ENCODE measurements at places on chromosomes 6 and 20. TPM values are rescaled to one million over a fixed set of nuclear protein-coding genes. Genes with fewer than 3 reads are reported as not detected.

DNA sequence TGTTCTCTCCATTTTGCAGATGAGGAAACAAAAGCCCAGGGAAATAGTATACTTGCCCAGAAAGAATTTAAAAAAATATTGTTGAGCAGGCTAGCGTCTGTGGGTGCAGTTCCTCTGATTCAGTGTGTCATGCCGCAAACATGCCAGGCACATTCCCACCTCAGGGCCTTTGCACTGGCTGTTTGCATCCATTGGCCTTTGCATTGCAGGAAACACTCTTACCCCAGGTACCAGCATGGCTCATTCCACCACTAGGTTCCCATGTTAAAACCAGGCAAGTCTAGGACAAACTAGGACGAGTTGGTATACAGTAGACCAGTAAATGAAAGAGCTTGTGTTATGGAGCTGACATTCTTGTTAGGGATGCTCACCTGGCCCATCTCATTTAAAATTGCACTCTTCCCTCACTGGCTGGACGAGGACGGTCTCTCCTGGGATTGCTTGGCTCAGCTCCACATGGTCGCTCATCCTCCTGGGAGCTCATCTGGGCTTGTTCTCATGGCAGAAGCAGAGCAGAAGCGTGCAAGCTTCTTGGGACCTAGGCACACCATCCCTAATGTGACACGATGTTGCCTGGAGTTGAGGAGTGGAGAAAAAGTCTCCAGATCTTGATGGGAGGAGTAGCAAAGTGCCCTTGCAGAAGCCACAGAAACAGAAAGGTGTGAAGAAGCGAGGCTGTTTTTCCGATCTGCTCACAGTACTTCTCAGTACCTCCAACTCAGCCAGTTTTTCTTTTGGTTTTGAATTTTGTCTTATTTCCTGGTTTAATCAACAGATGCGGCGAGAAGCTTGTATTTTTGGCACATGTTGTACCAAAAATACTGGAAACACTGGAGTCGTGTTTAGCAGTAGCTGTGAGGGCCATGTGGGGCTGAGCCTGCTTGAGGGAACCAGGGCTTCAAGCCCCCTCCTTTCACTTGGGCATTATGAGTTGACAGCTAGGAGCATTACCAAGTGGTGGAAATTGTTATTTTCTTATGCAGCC, 13.9 kb downstream of the ZNF831 start:
- H3K4me1 ChIP-seq: no peaks in the 10 kb centered on the region
- H3K27ac ChIP-seq: no peak overlapping the region
- no peak for DNase-seq
- H3K36me3 ChIP-seq: no peaks in the 10 kb centered on the region
- no peaks in the 10 kb centered on the region for H3K27me3 ChIP-seq
- no peak overlapping the region for H3K4me3 ChIP-seq

DNA sequence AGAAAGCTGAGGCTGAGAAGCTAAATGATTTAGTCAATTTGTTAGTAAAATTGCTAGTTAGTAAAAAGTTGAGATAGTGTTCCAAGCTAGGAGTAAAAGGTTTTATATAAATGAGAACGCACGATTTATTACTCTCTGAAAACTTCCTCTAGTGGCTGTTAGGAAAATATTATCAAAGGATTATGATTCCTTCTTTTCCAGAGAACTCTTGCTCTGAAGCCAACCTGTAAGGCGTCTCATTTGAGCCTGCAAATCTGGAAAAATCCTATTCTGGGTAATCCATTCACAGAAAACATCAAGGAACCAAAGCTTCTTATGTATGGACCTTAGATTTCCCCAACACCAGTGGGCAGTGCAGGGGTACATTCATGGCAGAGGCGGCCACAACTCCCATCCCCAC, 252.7 kb downstream of the SOD2 start:
- DNase-seq: no peak
- no peak overlapping the region for H3K4me3 ChIP-seq
- no peaks in the 10 kb centered on the region for H3K36me3 ChIP-seq

GRCh38 chr6:165913676-165914570, 250.9 kb upstream of the PDE10A start:
- H3K27me3 ChIP-seq: no peaks in the 10 kb centered on the region
- H3K27ac ChIP-seq: no peak overlapping the region
- no peak for DNase-seq
- no peaks in the 10 kb centered on the region for H3K36me3 ChIP-seq
- no peaks in the 10 kb centered on the region for H3K4me1 ChIP-seq
- no peak overlapping the region for H3K4me3 ChIP-seq

DNA sequence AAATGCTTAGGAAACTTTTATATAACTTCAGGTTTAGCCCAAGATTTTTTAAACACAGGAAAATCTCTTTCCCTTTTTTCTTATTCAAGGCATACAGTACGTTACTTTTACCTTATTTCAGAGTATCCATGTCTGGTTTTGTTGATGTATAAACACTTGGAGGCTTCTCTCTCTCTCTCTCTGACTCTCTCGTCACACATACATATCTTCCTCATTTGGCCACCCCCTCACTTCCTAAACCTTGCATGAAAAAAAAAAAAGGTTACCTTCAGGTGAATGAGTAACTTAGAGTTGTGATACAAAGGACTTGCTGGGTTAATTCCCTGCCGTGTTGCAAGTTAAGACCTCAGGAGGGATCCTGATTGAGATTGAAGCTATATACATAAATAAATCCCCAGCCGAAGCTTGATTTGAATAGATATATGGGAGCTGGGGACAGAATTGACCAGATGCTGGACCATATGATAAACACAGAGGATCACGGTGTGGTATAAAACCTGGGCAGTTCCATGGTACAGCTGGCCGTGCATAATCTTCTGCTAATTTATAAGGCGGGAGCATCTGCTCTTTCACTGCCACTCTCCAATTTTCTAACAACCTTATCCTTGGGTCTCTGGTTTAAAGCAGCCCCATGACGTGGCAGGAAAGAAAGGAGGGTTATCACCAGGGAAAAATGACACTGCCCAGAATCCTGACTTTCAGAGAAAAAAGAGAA, 55.1 kb upstream of the IL20RA start:
- H3K4me3 ChIP-seq: no peak overlapping the region
- no peak for DNase-seq
- no peak overlapping the region for H3K27ac ChIP-seq
- H3K27me3 ChIP-seq: no peaks in the 10 kb centered on the region

- H3K27me3 ChIP-seq: no peaks in the 10 kb centered on the region
- H3K4me1 ChIP-seq: no peaks in the 10 kb centered on the region
- no peak overlapping the region for H3K4me3 ChIP-seq
- DNase-seq: no peak
- no peaks in the 10 kb centered on the region for H3K36me3 ChIP-seq
These were observed 200.7 kb upstream of the SPTLC3 start for GRCh38 chr20:12808006-12808567.

DNA sequence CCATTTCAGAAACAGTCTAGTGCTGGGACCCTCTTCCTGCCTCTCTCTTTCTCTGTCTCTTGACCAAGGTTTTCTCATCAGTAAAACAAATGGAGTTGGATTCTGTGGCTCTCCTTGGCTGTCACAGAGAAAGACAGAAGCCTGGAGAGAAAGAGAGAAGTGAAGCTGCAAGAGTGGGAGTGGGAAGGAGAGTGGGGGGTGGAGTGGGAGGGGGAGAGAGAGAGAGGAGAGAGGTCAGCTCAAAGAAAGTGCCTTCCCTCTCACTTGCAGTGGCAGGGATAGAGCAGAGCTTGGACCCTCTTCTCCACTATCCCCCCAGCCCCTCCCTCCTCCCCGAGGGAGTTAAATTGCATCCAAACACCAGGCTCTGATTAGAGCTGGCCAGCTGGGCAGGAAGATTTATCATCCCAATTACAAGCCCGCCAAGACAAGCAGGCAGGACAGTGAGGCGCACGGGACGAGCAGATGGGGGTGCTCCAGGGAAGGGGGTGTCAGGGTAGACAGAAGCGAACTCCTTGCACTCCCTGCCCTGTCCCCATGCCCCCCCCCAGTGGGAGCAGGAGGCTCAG, 74.3 kb downstream of the CD40 start:
- no peaks in the 10 kb centered on the region for H3K4me1 ChIP-seq
- H3K27me3 ChIP-seq: peaks cover 7% of the 10 kb centered on the region
- no peaks in the 10 kb centered on the region for H3K36me3 ChIP-seq

- H3K36me3 ChIP-seq: no peaks in the 10 kb centered on the region
- no peak overlapping the region for H3K27ac ChIP-seq
- DNase-seq: no peak
- no peak overlapping the region for H3K4me3 ChIP-seq
- no peaks in the 10 kb centered on the region for H3K27me3 ChIP-seq
- H3K4me1 ChIP-seq: no peaks in the 10 kb centered on the region
These were observed 14.9 kb downstream of the PRKN start for GRCh38 chr6:162712694-162713093.

DNA sequence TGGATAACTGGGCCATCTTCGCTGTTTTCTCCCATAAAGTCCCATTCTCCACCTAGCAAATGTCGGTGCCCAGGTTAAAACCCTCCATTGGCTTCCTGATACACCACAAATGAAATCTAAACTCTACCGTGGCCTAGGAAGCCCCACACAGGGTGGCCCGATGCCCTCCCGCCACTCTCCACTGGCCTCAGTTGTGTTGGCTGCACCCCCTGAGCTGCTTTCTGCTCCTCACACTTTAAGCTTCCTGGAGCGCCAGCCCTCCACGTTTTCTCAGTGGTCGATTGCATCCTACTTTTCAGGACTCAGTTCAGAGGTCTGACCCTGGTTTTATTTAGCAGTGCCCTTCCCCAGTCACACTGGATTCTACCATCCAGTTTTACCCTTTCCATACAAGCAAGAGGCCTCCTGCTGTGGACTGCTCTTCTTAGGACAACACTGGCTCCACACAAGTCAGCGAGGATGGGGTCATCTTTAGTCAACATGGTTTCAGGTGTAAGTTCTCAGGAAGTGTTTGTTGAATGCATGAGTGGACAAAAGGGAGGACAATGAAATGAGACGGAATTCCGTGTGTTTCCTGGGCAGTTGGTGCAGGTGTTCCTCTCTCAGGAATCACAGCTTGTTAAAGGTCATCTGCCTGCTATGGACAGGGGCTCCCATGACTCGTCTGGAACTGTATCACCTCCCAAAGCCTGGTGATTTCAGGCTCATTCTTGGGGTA, 124.1 kb downstream of the SULF2 start:
- H3K4me3 ChIP-seq: no peak overlapping the region
- no peaks in the 10 kb centered on the region for H3K4me1 ChIP-seq

- no peak overlapping the region for H3K27ac ChIP-seq
- H3K4me3 ChIP-seq: no peak overlapping the region
- DNase-seq: no peak
- H3K27me3 ChIP-seq: no peaks in the 10 kb centered on the region
These were observed 93.3 kb upstream of the MARCKS start for GRCh38 chr6:113763876-113764275.

Gene PROCR
- 56.6 TPM for total RNA-seq

GRCh38 chr6:148146717-148147462, 195.7 kb upstream of the SASH1 start:
- DNase-seq: no peak
- H3K4me3 ChIP-seq: no peak overlapping the region
- H3K36me3 ChIP-seq: no peaks in the 10 kb centered on the region

Gene SAPCD1
- not detected for total RNA-seq

- H3K27me3 ChIP-seq: no peaks in the 10 kb centered on the region
- no peak overlapping the region for H3K4me3 ChIP-seq
- no peaks in the 10 kb centered on the region for H3K4me1 ChIP-seq
- no peak for DNase-seq
- H3K27ac ChIP-seq: no peak overlapping the region
- H3K36me3 ChIP-seq: no peaks in the 10 kb centered on the region
These were observed 76.9 kb downstream of the RCAN2 start for GRCh38 chr6:46414398-46414797.

- no peak overlapping the region for H3K27ac ChIP-seq
- no peaks in the 10 kb centered on the region for H3K27me3 ChIP-seq
These were observed 27.4 kb upstream of the MAPRE1 start for GRCh38 chr20:32792316-32792715.

DNA sequence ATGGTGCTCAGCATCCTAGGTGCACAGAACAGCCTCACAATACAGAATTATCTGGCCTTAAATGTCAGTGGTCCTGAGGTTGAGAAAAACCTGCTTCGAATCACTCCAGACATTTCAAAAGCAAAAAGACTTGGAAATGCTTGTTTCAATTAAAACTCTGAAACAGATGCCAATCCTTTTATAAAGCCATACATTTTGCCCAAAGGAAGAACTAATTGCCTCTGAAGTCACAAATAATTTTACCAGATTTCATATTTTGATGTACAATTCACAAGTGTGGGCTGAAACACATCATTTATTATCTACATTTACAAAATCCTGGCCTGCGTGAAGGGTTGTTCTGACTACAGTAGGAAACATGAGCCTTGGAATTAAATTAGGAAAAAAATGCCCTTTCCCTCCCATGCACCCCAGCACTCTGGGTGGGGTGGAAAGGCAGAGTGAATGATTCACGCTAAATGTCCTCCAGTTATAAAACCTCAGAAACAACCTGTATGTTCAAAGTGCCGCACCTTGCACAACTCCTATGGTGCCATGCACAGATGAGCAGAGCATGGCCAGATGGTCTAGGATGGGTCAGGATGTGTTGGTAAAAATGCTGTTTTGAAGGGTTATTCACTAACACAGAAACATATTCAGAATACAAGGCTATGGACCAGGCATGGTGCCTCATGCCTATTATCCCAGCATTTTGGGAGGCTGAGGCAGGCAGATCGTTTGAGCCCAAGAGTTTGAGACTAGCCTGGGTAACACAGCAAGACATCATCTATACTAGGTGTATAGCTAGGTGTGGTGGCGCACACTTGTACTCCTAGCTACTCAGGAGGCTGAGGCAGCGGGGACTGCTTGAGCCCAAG, 87.0 kb downstream of the ZMYND8 start:
- no peak overlapping the region for H3K4me3 ChIP-seq
- H3K27ac ChIP-seq: no peak overlapping the region
- peaks cover 13% of the 10 kb centered on the region for H3K4me1 ChIP-seq
- no peaks in the 10 kb centered on the region for H3K27me3 ChIP-seq
- no peak for DNase-seq
- no peaks in the 10 kb centered on the region for H3K36me3 ChIP-seq
